T follicular helper cell (primary cell): ENCODE measurements at places on chromosomes 5 and 9.

DNA sequence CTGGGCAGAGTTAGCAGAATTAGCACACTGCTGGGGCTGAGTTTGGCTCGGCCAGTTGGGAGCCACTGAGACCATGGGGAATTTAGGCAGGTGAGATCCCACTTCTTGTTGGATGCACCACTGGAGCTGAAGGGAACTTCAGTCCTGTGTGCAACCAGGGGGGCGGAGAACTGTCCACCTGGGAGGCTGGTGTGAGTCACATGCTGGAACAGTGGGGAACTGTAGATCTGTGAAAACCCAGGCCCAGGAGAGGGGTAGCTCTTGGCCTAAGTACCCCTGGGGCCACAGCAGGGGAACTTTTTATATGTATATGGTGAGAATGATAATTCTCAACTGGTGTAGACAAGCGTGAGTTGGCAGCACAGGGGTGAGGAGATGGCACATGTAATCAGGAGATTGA lies 237.5 kb upstream of the KIF2A start:
- no peak for DNase-seq

DNA sequence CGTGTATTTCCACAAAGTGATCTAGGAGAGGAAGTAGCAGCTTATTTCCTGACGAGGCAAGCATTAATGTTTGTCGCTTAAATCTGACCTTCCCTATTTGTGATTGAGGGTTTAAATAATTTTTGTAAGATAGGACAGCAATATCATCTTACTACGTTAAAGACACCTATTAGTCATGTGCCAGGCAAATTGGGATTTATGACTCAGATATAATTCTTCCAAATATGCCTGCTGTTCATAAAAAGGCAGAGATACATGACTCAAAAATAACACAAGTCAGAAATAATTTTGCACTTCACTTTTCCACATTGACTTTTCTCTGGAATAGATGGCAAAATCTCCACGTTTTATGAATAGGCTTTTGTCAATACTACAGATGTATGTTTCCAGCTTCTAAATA lies 43.0 kb upstream of the CDH12 start:
- DNase-seq = no peak

GRCh38 chr5:169938439-169938838 lies 41.9 kb downstream of the INSYN2B start:
- no peak for DNase-seq

DNA sequence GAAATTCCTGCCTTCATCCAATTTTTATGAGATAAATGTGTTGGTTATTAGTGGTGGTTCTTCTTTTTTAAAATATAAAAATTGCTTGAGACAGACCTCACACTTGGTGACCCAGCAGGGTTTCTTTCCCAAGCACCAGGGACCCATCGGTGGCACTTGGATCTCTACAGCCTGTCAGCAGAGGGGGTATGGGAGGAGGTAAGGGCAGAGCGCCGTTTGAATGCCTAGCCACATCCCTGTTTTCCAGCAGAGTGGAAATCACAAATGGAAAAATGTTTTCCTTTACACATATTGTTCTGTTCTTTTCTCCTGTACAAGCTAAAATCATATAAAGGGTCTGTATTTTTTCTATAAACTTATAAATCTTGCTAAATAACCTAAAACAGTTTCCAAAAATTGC lies 248.0 kb downstream of the NR3C1 start:
- no peak for DNase-seq

- DNase-seq = no peak
These were observed 7.9 kb downstream of the BTNL9 start for GRCh38 chr5:181047921-181048320.

GRCh38 chr5:120358949-120359348 lies 105.2 kb upstream of the PRR16 start:
- no peak for DNase-seq
